ENCODE measurements at places on chromosomes 1 and 21.

DNA sequence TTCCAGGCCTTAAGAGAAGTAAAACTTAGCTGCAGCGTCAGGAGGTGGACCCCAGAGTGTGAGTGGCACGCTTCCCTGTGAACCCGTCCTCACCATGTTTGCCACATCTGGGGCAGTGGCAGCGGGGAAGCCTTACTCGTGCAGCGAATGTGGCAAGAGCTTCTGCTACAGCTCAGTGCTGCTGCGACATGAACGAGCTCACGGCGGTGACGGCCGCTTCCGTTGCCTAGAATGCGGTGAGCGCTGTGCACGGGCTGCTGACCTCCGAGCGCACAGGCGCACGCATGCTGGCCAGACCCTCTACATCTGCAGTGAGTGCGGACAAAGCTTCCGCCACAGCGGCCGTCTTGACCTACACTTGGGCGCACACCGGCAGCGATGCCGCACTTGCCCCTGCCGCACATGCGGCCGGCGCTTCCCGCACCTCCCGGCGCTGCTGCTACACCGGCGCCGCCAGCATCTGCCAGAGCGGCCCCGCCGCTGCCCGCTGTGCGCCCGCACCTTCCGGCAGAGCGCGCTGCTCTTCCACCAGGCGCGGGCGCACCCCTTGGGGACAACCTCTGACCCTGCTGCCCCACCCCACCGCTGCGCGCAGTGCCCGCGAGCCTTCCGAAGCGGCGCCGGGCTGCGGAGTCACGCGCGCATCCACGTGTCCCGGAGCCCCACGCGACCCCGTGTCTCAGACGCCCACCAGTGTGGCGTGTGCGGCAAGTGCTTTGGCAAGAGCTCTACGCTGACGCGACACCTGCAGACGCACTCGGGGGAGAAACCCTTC is 9.3 kb downstream of the ZNF672 start:
- no peak for DNase-seq

- peak; percentile 65 for DNase-seq
Measured at GRCh38 chr1:9724706-9725476, 73.4 kb downstream of the PIK3CD start.

DNA sequence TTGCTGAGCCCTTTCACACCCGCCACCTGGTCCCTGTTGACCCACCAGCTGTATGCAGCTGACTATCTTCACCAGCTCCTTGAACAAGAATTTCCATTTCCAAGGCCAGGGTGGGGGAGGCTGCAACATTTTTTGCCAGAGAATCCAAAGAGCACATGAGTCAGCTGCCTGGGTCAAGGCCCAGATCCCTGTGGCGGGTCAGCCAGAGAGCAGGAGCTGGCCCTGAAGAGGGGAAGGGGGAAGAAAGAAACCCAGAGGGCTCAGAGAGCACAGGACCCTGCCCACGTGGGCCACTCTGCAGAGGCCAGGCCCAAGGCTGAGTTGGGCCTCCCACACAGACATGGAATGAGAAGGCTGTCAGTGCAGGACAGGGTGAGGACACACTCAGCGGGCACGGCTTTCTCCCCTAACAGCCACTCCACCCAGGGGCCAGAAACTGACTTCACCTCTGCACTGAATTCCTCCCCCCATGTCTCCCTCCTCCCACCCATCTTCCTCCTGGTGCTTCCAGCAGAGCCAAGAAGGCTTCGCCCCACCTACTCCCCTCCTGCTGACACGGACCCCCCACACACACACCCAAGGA is 28.9 kb downstream of the S100A6 start:
- DNase-seq, result no peak

DNA sequence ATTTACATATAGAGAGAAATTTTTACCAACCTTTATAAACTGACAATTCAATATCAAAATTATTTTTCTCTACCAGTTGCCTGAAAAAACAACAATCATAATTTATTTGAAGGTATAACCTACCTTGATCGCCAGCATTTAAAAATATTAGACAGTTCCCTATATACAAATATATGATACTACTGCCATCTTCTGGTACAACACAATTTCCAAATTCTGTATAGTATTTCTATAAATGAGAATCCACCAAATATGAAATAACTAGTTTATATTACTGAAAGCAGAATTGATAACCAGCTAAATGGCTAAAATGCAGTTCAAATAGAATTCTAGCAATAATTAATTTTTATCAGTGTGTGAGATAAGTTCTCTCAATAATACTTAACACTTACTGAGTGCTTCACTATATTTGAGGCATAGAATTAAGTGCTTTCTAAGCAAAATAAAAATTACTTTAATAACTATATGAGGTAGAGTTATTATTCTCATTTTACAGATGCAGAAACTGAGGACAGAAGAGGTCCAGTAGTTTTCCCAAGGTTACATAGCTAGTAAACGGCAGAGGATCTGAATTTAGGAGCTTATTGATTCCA is 75.6 kb downstream of the PIGK start:
- DNase-seq, result no peak

DNA sequence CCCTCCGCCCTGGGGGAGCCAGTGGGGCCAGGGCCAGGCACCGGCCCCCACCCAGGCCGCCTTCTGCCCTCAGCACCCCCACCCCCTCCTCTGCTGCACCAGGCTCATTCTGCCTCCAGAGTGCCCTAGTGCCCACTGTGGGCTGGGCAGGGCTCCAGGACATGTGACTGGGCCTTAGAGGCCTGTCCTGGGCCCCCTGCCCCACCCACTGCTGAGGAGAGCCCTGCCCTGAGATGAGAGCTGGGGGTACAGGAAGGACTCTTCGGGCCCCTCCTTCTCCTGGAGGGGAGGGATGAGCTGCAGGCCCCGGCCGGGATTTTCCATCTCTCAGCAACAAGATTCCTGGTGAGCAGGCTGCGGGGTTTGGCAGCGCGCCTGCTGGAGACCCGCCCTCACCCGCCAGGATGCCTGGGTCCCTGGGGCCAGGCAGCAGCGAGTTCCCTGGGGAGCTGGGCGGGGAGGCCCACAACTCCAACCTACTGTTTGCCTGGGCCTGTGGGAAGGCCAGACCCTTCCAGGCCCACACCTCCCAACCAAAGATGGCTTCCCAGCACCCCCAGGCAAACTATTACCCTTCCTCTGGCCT is 14.0 kb downstream of the AHDC1 start:
- DNase-seq, result no peak

DNA sequence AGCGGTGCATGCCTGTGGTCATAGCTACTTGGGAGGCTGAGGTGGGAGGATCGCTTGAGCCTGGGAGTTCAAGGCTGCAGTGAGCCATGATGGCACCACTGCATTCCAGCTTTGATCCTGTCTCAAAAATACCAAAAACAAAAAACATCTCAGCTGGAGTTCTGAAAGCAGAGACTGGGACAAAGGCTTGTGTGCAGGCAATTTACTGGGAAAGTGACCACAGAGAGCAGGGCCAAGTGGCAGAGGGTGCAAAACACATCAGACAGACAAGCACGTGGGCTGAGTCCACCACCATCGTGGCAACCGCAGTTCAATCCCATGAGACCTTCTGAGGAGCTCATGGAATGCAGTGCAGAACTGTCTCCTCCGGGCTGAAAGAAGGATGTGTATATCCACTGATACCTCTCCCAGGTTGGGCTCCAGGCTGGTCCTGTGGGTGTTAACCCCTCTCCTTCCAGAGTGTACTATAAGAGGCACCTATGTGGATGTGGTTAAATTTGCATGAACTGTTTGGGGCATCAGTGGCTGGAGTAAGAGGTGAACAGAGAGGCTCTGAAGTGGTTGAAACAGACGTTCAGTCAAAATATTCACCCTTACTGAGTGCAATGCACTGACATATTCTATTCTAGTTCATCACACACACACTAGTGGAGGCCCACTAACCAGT is 10.8 kb downstream of the PIGP start:
- DNase-seq, result no peak

GRCh38 chr1:46630719-46631118 is 14.1 kb upstream of the MOB3C start:
- DNase-seq, result no peak

GRCh38 chr1:222106377-222106776 is 364.5 kb upstream of the DUSP10 start:
- DNase-seq, result no peak

DNA sequence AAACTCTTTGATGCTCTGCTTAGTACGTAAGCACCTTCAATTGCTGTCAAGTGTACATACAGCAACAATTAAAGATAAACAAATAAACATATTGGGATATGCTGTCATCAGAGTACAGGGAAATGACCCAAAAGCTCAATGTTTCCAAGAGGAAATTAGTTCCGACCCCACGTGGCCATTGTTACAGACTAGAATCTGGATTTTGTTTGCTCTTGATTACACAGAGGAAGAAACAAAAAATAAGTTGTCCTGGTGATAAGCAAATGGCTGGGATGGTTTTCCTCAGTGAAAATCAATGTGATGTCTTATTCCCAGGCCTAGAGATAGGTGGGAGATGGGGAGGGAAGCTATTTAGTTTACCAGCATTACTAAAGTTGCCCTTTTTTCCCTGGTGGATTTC is 113.0 kb upstream of the UBE2U start:
- DNase-seq, result no peak

DNA sequence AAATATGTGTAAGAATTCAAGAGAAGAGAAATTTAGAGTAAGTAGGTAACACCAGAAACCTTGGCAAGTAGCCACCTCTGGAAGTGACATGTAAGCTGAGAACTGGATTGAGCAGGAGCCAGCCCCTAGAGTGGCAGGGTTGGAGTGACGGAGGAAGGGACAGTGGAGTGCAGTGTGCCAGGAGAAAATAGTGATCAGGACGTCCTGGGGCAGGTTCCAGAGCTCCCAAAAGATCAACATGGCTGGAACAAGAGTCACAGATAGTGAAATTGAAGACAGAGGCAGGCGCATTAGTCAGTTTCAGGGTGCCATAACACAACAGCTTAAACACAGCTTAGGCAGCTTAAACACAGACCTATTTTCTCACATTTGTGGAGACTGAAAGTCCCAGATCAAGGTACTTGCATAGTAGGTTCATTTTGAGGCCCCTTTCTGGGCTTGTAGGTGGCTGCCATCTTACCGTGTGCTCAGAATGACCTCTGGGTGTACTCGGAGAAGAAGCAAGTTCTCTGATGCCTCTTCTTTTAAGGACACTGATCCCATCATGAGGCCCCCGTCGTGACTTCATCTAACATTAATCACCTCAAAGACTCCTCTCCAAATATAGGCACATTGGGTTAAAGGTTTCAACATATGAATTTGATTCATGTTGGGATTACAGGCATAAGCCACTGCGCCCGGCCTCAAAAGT is 37.2 kb downstream of the GNPAT start:
- no peak for DNase-seq

DNA sequence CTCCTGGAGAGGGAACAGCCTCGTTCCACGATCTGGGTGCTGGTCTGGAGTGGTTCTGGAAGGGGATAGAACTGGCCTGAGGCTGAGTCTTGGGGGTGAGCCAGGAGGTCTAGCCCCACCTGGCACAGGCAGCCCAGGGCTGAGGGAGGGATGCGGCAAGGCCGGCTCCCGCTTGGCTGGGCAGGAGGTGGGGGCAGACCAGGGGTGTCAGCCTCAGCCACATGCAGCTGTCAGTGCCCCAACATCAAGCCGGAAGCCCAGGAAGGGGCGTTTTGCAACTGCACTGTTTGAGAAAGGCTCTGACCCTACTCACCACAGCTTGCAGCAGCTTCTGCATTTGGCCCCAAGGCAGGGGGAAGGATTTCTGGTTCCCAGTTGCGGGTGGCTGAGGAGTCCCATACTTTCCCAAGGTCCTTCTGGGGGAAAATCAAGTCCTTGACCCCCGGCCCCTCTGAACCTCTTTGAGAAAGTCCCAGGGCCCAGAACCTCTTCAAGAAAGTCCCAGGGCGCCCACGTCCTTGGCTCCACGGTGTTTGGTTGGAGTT is 2.0 kb downstream of the EFHD2 start:
- DNase-seq, result no peak

DNA sequence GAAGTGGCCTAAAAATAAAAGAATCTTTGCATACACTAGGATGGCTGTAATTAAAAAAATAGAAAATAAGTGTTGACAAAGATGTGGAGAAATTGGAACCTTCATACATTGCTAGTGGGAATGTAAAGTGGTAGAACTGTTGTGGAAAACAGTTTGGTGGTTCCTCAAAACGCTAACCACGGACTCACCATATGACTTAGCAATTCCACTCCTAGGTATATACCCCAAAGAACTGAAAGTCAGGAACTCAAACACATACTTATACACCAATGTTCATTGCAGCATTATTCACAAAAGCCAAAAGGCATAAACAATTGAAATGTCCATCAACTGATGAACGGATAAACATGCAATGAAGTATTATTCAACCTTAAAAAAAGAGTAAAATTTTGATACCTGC is 10.8 kb upstream of the HMGCL start:
- DNase-seq, result no peak

GRCh38 chr21:30541764-30542163 is at the start of gene KRTAP19-6:
Gene KRTAP19-6, minus strand, starts transcription at chr21:30541864. Its CDS starts 31 bp downstream, at chr21:30541833.
- DNase-seq, result no peak

GRCh38 chr1:117146072-117146471 is 24.5 kb upstream of the TRIM45 start:
- no peak for DNase-seq

GRCh38 chr1:180982422-180982821 is 40.2 kb downstream of the STX6 start:
- no peak for DNase-seq

- DNase-seq, result no peak
Measured at GRCh38 chr1:59688976-59689375, 125.8 kb upstream of the HOOK1 start.

DNA sequence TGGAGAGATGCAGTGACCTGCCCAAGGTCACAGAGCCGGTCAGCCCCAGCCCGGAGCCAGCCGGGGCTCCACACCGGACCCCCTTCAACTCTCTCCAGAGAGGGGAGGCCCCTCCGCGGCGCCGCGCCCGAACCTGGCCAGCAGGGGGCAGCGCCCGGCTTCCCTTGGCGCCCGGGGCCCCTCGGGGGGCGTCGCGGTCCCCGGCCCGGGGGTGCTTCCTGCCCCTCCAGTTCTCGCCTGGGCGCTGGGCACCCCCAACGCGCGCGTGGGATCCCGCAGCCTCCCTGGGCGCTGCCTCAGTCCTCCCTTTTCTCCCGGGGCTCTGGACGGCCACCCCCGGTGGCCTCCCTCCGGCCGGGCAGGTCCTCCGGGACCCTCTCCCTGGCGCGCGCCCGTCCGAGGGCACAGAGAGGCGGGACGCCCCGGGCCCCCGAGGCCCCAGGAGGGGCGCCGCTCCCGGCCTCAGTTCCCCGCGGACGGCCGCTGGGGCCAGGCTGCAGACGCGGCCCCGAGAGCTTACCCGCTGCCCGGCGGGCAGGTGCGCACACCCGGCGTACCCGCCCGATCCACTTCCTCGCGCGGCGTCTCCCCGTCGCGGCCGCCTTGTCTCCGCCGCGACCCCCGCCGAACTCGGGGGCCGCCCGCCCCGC is 406 bp downstream of the HTR1D start:
- peak; percentile 43 for DNase-seq

DNA sequence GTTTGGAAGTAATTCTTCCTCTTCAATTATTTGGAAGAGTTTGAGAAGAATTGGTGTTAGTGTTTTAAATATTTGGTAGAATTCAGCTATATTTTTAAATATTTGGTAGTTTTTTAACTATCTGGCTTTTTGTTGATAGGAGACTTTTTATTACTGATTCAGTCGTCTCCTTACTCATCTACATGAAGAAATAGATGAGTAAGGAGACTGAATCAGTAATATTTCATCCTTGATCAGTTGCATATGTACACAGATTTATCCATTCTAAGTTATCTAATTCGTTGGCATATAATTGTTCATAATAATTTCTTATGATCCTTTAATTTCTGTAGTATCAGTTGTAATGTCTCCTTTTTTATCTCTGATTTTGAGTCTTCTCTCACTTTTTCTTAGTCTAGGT is 224.1 kb downstream of the GPR52 start:
- no peak for DNase-seq
